ENCODE measurements at places on chromosomes 4 and X. TPM values are rescaled to one million over a fixed set of nuclear protein-coding genes. Genes with fewer than 3 reads are reported as not detected.

The VGLL1 gene
- total RNA-seq: not detected

The TRO gene
- 1.5 TPM for total RNA-seq

The MAGEA4 gene
- total RNA-seq: not detected

The XG gene
- 113 TPM for total RNA-seq

The HS6ST2 gene
- not detected for total RNA-seq

The CD40LG gene
- not detected for total RNA-seq

The GPR34 gene
- total RNA-seq: 1.4 TPM

The GABRE gene
- total RNA-seq: 17.2 TPM

The TRAM1L1 gene
- total RNA-seq: 3.8 TPM

The FRMD7 gene
- not detected for total RNA-seq

The UGT2B17 gene
- not detected for total RNA-seq

The POF1B gene
- 625 TPM for total RNA-seq

The PNCK gene
- 0.76 TPM for total RNA-seq

The LRRC66 gene
- not detected for total RNA-seq

The PAGE2B gene
- total RNA-seq: not detected

Data from lower leg skin (tissue), 4 donors.